ENCODE measurements at places on chromosomes 5 and 9. TPM values are rescaled to one million over a fixed set of nuclear protein-coding genes. Genes with fewer than 3 reads are reported as not detected.

Gene GFI1B
- not detected for total RNA-seq

Gene FCN2
- total RNA-seq: not detected

Gene SYK
- total RNA-seq: 12.3 TPM

DNA sequence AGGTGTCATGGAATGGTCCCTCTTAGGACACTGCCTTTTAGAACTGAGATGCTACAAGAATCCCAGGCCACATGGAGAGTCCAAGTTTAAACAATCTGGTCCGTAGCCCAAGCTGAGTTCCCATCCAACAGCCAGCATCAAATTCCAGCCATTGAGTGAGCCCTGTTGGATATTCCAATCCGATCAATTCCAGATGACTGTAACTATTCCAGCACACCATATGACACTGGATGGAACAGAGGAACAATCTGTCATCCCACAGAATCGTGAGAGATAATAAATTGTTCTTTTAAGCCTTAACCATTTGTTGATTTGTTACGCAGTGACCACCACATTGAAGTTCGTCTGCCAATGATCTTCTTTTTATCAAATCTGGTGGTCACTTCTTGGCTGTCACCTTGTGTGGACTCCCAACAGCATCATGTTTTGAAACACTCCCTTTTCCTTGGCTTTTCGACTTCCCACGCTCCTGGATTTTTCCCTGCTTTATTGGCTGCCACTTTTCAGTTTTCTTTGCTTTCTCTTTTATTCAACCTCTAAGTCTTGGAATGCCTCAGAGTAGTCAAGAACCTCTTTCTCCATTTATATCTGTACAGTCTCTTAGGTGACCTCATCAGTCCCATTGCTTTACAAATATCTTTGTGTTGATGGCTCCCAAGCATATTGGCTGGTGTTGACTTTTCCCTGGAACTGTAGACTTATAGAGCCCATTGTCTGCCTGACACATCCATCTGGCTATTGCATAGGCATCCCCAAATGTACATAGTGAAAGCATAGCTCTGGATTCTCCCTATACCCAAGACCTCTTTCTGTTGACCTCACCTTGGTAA lies 46.1 kb downstream of the TNFSF15 start:
- DNase-seq: no peak

GRCh38 chr9:3138231-3139229 lies 294.6 kb upstream of the PUM3 start:
- no peak for DNase-seq

DNA sequence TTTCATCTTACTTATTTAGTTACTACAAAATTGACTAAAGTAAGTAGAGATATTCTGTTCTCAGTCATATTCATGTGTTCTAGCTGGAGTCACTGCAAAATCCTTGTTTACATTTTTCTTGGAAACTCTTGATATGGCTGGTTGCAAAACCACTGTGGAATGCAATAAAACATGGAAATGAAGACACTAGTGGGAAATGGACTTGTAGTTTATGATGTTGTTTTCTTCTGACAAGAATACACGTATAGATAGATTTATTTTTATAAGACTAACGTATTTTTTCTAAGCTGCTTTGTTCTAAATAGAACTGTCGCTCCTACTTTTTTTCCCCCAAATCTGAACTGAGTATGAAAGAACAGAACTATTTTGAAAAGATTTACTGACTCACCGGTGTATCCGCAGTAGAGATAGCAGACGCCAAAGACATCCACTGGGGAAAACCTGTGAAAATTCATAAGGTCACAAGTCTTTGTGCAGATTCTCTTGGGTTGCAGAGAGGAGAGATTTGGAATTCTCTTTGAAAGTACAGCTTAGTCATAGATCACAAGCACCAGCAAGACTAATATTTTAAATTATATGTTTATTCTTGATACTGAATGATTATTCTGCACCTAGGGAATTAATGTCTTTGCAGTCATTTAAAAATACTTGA lies 119.6 kb upstream of the TAF11L2 start:
- no peak for DNase-seq

DNA sequence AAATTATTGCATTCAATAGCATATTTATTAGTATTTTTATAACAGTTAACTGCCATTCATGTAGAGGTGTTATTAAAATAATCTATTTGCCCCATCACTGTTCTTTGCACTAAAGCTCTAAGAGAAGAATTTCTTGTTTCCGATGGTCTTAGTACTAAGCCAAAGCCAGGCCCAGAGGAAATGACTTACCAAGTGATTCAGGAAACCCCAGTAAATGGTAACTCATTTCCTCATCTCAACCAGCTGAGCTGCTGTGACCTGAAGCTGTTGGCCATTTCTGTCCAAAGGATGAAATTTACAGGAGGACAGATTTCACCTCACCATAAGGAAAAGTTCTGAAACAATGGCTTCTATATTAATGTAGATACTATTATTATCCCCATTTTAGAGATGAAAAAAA lies 117.0 kb downstream of the PIK3R1 start:
- no peak for DNase-seq

- DNase-seq: no peak
These were observed 130.4 kb upstream of the POC5 start for GRCh38 chr5:75847561-75848021.

- DNase-seq: no peak
These were observed 12.3 kb upstream of the CORO2A start for GRCh38 chr9:98204692-98205091.

All from kidney epithelial cell (primary cell).